Activated T-cell treated with anti-CD3 and anti-CD28 coated beads for 48 hours (primary cell): ENCODE measurements at places on chromosomes 16 and 17.

- no peak for DNase-seq
Observed at GRCh38 chr16:81817789-81818567, 38.9 kb downstream of the PLCG2 start.

GRCh38 chr17:42281571-42282096, 5.4 kb upstream of the STAT5B start:
- DNase-seq = no peak

GRCh38 chr17:69103557-69104233, 38.0 kb downstream of the ABCA6 start:
- DNase-seq = no peak

DNA sequence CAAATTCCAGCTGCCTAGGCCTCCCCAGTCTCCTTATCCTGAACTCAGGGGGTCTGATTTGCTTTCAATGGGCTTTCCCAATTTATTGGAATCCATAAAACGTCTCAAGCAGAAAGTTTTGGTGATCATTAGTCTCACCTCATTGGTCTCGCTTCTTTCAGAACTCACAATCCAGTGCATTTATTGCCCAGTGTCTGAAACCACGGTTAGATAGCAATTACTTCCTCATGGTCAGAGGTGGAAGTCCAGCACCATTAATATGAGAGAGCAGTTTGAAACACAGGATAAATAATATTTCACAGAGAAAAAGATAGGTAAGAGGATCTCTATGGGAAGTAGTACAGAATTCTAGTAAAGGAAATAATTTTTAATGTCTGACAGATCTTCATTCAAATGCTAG, 128.7 kb downstream of the TOX3 start:
- no peak for DNase-seq

DNA sequence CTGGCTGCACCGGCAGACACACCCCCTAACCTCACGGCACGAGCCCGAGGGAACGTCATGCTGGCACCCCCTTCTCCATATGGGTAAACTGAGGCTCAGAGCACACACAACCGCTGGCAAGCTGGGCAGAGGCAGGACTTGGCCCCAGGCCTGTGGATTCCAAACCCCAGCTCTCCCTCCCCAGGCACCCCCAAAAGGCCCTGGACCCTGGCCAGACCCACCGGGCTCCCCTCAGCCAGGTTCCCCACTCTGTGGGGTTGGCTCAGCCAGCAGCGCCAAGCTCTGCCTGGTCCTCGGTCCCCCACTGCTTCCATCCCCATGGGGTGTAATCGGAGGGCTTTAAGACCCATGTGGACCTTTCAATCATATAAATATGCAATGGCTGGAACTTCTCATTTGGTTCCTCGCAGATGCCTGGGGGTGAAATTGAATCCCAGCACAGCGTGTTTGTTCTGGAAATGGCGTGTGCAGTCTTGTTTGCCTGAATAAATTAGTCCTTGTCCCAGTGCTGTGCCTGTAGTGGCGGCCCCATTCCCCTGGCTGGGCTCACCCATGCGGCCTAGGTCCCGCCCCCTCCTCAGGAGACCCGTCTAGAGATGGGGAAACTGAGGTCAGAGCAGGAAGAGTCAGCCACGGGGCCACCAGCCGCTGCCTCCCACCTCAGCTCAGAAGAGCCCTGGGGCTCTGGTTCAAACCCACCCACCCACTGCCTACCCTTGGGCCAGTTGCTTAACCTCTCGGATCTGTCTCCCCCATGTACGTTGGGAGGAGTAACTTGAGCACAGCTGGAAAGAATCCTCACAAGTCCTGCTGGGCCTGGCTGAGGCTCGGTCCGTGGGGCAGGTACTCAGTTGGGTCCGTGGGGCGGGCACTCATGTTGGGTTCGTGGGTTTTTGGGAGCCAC, 57.3 kb downstream of the ZFPM1 start:
- no peak for DNase-seq

GRCh38 chr17:80894439-80894721, 97.3 kb upstream of the CHMP6 start:
- DNase-seq = no peak

DNA sequence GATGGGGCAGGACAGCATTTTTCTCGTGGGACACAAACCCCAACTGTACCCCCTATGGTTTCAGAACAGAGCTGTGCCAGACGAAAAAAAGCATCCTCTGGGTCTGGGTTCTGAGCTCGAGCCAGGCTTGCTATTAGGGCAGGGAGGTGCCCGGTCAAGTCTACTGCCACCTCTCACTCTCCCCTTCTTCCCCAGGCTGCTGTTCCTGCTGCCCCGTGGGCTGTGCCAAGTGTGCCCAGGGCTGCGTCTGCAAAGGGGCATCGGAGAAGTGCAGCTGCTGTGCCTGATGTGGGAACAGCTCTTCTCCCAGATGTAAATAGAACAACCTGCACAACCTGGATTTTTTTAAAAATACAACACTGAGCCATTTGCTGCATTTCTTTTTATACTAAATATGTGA, 1.1 kb downstream of the MT1E start:
- DNase-seq = no peak

DNA sequence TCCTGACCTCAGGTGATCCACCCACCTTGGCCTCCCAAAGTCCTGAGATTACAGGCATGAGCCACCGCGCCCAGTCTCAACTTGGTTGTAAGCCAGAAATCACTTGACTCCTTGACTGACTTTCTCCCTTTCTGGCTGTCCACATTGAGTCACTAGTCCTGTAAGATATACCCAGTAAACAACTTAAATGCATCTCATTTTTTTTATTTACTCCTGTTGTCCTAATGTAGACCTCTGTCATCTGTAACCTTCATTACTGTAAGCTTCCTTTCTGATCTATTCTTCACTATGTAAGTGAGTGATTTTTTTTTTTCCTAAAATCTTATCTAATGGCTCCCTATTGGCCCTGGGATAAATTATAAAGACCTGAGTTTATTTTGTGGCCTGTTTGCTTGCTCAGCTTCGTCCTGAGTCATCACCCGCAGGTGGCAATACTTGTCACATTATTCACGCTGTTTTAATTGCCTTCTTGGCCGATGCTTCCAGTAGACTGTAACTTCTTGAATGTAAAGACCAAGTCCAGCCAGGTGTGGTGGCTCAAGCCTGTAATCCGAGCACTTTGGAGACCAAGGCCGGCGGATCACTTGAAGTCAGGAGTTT, 41.0 kb downstream of the PAFAH1B1 start:
- no peak for DNase-seq

DNA sequence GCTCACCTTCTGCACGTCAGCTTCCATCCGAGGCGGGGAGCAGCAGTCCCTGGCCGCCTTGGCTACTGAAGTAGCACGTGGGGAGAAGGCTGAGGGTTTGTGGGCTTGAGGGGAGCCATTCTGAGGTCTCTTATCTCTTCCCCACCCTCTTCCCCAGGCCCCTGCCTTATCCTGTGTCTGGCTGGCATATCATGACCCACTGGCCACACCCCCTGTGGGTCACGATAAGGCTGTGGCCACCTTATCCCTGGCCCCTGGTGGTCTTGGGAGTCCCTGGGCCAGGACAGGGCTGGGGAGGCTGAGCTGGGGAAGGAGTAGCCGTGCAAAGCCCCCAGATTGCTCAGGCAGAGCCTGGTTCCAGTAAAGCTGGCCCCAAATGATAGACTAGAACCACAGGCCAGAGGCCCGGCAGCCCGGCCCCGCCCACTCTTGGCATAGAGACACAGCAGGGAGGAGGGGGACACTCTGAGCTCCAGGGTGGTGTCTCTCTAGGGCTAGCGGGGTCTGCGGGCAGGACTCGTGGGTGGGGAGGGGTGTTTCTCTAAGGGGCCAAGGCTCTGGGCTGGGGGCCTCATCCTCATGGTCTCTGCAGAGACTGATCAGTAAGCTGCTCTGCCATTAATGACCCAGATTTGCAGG, 7.6 kb downstream of the SPNS2 start:
- no peak for DNase-seq

DNA sequence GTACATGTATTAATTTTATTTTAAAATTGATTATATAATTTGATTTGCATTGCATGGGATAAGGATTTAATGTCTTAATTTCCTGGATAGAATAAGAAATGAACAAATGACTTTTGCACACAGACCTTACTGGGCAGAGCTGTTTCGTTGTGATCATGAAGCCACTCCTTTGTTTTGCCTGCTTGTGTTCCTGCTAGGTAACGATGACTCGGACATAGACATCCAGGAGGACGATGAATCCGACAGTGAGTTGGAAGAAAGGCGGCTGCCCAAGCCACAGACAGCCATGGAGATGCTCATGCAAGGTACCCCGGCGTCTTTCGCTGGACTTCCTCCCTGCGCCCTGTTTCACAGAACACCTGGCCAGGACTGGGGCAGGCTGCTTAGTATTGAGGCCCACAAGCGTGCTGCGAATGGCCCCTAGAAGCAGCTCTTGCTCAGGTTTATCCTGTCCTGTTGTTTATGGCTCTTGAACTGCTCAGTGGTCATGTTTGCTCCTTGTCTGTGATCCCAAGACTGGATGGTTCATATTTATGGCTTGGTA, 29.6 kb downstream of the CLUAP1 start:
- no peak for DNase-seq

- no peak for DNase-seq
Observed at GRCh38 chr16:19683453-19684236, 34.4 kb downstream of the KNOP1 start.

DNA sequence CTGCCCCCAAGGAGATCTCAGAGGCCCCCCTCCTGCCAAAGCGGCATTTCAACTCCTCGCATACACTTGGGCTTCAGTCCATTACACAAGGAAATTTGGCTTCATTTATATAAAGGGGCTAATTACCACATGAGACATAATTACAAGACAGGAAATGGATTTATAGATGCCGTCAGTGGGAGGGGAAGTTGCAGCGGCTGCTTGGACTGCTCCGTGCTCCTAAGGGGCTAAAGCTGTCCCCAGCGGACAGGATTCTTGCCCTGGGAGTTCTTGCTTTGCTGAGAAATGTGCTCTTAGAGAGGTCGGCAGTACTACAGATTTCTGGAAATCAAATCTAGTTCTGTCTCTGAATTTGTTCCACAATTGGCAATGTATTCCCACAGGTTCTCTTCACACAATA, 57.2 kb upstream of the NLK start:
- no peak for DNase-seq

- DNase-seq = no peak
Observed at GRCh38 chr16:4110065-4110464, 6.2 kb downstream of the ADCY9 start.

- no peak for DNase-seq
Observed at GRCh38 chr16:66265556-66266141, 100.8 kb upstream of the CDH5 start.

DNA sequence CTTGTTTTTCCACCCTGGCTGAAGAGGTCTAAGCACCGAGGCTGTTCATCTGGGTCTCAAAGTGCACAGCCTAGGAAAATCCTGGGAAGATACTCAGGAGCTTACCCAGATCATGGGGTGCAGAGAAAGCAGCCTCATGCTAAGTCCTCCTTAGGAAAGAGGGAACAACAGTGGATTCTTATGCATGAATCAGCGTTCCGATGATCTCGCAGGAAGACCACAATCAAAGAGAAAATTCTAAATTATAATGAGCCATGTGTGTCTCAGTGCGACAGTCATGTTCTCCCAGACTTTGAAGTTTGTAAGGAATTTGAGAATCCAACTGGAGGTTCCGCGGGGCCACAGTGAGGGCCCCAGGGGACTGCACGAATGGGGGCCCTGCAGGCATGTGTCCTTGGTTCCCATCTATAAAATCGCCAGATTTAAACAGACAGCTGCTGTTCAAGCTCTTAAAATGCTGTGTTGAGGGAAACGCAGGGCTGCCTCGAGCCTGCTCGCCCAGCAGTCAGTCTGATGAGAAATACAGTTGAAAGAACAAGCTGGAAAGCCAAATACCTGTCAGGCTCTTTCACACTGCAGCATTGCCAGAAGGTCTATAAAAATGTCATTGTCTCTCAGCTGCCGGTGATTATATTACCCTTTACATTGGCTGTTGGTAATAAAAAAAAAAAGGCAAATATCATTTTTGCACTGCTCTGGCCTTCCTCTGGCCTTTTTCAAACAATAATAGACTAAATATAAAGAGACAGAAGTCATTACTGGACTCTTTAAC, 152.1 kb downstream of the PMP22 start:
- DNase-seq = no peak

DNA sequence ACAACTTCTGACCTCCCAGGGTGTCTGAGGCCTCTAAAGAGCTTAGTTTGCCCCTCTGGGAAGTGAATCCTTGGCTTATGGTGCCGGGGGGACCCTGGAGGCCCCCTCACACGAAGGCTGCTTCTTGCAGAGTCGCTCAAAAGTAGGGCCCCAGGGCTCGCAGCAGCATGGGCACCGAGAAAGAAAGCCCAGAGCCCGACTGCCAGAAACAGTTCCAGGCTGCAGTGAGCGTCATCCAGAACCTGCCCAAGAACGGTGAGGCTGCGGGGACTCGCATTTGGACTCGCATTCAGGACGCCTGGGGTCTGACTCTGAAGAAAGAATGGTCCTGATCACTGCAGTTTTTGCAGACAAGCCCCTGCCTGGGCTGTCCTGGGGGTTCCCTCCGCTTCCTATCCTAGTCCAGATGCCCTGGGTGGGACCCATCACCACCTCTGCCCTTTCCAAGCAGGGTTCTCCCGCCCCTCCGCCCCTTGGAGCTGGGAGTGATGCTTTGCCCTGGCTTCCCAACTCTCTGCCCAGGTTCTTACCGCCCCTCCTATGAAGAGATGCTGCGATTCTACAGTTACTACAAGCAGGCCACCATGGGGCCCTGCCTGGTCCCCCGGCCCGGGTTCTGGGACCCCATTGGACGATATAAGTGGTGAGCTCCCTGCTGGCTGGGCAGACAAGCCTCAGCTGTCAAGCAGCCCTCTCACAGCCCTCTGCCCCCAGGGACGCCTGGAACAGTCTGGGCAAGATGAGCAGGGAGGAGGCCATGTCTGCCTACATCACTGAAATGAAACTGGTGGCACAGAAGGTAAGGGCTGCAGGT, 698 bp downstream of the ACBD4 start:
- no peak for DNase-seq

GRCh38 chr16:82623241-82623640, 3.5 kb upstream of the CDH13 start:
- no peak for DNase-seq

DNA sequence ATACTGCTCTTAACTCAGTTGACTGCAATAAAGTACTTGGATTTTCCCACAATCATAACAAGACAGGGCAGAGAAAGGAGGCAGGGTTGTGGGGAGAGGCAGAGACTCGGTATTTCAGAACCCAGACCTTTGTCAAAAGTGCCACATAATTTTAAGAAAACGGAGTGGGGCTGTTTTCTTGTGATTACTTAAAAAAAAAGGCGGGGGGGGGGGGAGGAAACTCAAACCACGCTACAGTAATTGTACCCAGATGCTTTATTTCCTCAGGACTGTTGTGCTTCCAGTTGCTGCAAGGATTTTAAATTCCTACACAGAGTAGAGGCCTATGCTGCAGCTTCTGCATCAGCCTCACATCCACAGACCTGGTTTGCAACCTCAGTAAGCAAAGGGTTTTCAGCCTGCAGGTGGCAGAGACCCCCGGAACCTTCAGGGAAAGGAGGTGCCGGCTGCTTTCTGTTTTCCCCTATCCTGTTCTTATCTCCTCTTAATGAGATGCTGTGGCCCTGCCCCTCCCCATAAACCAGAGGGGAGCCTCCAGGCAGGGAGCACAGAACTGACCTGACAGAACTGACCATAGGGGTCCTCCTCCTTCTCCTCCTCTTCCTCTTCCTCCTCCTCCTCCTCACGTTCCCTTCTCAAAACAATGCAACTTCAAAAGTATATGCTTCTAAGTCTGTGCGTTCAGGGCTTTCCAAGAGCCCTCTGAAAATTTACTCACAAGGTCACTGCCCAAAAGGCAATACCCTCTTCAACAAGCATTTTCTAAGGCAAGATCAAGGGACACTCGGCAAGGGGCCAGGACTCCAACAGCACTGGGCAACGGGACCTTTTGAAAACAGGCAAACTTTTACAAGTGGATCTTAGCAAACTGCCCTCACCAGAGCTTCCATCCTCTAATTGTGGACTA, 7.5 kb downstream of the AXIN2 start:
- DNase-seq = no peak

- DNase-seq = no peak
Observed at GRCh38 chr17:39753514-39754160, 15.9 kb downstream of the GRB7 start.
